ENCODE measurements at places on chromosomes 1 and 21.

- peak; percentile 93 for DNase-seq
Observed at GRCh38 chr1:19341201-19342061, 29.3 kb downstream of the SLC66A1 start.

DNA sequence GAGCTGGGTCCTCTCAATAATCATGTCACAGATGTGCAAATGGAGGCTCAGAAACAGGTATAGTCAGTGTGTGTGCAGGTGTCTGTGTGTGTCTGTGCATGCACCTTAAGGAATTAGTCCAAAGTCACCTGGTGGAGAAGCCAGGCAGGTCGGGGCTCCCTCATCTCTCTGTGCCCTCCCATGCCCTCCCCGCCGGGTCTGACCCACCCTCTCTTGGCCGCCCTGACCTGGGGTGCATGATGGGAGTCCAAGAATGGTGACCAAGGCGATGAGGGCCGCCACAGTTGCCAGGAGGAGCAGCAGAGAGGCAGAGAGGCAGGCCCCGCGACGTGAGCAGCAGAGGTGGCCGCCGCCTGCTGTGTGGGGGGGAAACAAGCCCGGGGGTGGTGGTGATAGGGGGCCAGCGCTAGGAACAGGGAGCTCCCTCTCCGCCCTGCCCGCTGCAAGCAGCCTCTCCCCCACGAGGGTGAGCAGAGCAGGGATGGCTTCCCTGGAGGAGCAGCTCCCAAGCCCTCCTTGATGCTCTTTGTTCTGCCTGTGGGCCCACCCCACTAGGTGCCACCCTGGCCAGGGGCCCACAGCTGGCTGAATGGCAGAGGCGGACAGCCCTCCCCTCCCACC lies 3.9 kb downstream of the LDLRAD1 start:
- peak; percentile 46 for DNase-seq

DNA sequence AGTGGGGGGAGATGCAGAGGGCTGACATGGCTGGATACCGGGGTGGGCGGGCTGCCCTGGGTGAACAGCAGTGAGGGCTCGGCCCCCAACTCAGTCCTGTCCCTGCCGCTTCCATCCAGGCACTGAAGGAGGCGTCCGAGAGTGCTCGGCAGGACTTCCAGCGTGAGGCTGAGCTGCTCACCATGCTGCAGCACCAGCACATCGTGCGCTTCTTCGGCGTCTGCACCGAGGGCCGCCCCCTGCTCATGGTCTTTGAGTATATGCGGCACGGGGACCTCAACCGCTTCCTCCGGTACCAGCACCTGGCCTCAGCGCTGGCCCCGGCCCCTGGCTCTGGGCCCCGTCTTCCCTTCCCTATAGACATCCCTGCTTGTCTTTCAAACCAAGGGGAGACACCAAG lies 15.6 kb downstream of the NTRK1 start:
- DNase-seq, result no peak

DNA sequence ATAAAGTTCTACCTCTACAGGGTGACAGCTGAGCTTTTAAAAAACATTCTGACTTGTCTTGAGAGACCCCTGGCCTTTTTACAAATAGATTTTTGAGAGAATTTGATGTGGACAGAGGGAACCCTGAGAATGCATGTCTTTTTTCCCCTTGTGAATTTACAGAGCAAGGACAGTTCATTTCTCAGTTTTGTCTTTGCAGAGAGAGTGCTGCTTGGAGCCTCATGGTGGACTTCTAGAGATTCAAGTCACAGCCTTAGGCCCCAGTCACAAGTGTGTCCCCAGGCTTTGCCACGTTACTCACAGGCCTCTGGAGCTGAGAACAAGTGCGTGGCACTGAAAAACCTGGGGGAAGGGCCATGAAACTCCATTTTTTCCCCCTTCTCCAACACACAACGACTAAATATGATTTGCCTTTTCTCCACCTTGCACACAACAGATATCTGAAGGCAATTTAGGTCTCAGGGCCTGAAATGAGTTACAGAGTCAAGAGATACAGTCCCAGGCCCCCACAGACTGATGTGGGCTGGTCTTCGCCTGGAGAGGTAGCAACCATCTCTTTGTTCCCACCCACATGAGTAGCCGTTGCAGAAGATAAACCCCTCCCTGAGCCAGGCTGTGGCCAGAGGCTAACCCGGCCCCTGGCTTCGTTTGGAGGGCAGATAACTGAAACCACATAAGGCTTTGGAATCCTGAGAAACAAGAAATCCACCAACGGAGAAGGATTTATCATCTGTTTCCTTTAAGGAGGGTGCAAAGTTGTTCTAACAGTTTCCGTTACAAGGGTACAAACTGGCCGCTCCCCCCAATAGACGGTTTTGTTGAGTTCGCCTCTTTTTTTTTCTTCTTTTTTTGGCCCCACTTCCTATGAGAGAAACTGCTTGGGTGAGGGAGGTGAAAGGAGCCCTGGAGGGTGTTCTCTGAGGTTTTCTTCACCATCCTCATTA lies 1.0 kb upstream of the PIGV start:
- peak; percentile 82 for DNase-seq

DNA sequence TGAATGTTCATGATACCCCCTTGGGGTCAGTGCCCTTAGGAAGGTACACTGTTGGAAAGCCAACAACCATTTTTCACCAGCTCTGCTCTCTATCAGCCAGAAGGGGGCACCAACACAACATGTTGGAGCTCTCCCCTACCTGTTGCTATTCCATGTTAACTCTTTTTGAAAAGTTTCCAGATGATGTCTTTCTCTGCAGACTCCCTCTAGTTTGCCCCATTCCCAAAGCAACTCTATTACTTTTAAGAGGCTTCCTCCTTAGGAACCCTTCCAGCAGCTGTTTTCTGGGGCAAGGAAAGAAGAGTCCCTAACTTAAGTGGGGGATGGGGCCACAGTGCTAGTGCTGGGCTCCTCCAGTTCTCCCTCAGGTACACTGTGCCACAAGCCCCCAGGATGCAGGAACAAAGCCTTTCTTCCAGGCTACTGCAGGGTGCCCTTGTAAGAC lies 22.9 kb upstream of the NDC1 start:
- DNase-seq, result no peak

- no peak for DNase-seq
Observed at GRCh38 chr1:71166178-71167173, 85.6 kb upstream of the ZRANB2 start.
